ENCODE measurements at places on chromosomes 4 and X.

DNA sequence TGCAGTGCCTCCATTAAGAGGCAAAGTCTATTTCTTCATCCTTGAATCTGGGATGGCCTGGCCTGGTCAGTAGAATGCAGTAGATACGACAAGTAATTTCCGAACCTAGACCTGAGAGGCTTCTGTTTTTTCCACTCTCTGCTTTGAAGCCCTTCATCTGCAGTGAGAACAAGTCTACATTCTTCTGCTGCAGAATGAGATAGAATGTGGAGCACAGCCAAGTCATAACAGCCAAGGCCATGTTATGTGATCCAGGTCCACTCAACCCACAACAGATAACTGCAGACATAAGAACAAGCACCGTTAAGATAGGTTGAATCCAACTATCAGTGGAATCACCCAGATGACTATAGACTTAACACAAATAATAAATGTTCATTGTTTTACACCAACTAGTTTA, 1297.7 kb downstream of the C4orf33 start:
- peak; percentile 94 for DNase-seq

DNA sequence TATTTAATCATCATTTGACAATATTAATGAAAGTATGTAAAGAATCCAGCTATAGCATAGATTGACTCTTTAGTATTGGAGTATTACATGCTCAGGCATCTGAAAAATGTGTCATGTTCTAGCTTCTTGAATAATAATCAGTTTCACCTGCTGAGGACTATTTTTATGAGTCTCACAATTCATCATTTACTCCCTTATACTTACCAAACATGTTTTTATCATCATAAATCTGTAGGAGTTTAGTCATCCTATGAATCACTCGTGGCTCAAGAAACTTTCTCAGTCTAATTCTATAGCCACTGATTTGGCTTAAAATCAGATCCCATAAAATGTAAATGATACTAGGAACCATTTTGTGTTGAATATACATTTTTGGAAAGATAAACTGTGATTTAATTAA, 1616.1 kb downstream of the C4orf33 start:
- peak; percentile 21 for DNase-seq

- peak; percentile 54 for DNase-seq
Observed at GRCh38 chrX:85084770-85085393, 81.2 kb downstream of the APOOL start.

DNA sequence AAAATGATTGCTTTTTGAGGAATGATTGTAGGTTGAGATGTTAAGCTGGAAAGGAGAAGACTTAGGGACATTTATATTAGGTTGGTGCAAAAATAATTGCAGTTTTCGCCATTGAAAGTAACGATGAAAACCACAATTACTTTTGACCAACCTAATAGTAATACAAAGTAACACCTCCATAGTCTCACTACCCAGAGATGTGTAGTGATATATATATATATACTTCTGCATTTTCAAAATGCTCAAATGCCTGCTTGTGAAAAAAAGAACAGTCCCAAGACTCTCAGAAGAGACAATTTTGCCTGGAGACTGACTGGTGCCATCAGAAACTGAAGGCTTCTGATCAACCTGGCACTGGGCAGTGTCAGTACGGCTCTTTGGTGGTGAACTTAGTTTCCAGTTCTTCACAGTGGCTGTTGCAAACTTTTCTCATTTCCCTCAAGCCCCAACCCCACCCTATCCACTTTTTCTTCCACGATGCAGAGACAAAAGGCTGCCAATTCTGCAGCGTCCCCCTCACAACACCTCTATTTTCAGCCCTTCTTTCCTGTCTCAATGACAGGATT, 35.1 kb upstream of the TAPT1 start:
- DNase-seq, result no peak

- DNase-seq, result no peak
Observed at GRCh38 chr4:95511477-95511876, 37.3 kb downstream of the UNC5C start.

- no peak for DNase-seq
Observed at GRCh38 chrX:108701633-108702032, 34.7 kb downstream of the IRS4 start.
